ENCODE measurements at places on chromosomes 6 and 20.

- no peak for DNase-seq
Observed at GRCh38 chr20:9401371-9401770, 113.0 kb upstream of the LAMP5 start.

DNA sequence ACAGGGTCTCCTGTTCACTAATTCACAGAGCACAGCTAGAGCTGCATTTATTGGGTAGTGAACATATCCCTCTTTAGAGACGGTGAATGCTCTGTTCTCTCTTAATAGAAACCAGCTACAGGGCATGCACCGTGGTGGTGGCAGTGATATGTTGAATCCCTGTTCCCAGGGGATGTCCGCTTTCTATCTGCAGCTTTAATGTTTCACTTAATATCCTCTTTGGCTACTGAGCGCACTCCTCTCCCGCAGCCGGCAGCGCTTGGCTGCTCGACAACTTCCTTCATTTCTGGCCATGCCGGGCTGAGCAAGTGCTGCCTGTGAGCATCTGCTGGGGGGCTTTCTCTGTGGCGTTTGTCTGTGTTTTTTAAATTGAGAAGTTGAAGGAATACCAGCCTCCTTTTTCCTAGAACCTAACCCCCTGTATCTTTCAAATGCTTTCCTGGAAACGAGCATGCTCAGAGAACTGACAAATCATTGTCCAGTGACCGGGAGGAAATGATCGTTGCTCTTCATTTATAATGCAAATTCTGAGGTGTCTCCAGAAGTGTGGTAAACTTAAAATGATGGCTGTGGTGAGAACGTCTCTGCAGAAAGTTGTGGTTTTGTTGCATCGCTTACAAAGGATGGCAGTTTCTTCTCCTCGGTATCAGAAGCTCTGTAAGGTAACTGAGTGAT, 297.9 kb downstream of the UTRN start:
- no peak for DNase-seq

- no peak for DNase-seq
Observed at GRCh38 chr20:22939181-22939580, 95.9 kb upstream of the SSTR4 start.

DNA sequence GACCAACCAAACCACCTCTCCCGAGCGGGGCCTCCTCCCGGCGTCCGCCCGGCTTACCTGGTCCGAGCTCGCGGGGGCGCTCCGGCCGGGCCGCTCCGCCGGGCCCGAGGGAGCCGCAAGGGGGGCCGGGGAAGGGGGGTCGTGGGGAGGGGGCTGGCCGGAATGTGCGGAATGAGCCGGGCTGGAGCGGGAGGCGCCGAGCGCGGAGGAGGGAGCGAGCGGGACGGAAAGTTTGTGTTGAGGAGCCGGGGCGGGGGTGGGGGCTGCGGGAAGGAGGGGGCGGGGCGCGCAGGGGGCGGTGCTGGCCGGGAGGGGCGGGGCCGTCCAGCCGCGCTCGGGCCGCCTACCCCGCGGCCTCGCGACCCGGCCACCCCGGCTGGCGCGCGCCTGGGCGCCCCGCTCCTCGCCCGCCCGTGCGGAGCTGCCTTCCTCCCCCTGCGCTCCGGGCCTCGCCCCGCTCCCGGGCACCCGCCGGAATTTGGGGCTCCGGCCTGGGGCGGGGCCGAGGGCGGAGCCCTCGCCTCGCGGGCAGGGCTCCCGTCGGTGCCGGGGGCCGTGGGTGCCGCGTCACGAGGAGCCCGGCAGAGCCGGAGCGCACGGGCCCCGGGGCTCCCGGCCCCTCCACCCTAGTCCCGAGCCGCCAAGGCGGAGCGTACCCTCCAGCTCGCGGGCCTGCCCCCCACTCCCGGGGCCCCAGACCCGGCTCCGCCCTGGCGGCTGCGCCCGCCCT, at the start of gene TEAD3:
Gene TEAD3 (minus strand): TSS at position 239 of the 730 bp plus-strand sequence.
- no peak for DNase-seq

GRCh38 chr6:105326833-105327770, 75.8 kb downstream of the PREP start:
- DNase-seq = no peak

DNA sequence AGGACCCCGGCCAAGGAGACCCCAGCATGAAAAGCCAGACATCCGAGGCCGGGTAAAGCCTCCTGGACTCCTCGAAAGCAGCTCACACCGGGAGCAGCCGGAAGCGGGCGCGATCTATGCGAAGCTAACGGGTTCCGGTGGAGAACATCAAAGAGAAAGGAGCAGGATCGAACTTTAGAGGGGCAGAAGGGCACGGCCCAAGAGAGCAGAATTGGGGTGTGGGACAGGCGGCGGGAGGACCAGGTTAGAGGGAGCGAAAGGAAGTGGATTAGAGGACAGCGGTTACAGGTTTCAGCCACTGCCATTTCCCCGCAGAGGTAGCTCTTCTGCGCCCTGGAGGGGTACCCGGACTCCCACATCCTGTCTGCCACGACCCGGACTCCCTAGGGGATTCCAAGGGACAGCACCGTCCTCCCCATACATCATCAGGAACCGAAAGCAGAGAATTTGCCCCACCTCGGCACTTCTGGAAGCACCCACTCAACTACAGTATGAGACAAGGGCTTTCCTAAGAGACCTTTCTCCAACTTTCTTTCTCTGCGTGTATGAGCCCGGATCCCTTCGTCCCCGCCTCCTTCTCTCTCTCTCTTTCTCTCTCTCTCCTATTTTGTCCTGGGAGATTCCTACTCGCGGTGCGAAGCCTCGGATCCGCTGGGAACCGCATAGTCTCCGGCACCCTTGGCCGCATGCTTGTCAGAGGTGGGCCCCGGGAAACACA, 507 bp upstream of the VGLL2 start:
- DNase-seq = peak; percentile 6

DNA sequence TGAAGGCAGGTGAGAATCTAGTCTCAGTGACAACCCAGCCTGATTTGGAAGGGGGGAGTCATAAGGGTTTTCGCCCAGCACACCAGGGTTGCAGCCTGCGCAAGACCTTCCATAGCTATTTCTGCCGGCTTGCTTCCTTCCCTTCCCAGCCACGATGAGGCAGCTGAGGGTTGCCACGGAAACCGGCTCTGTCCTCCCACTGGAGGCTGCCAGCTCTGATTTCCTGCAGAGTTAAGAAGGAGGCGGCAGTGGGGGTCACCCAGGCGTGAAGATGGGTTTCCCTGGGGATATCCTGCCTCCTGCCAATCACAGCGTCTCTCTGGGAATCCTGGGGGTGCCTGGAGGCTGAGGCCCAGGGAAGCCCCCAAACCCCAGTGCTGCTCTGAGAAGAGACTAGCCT, 23.1 kb upstream of the KCNB1 start:
- DNase-seq = no peak

DNA sequence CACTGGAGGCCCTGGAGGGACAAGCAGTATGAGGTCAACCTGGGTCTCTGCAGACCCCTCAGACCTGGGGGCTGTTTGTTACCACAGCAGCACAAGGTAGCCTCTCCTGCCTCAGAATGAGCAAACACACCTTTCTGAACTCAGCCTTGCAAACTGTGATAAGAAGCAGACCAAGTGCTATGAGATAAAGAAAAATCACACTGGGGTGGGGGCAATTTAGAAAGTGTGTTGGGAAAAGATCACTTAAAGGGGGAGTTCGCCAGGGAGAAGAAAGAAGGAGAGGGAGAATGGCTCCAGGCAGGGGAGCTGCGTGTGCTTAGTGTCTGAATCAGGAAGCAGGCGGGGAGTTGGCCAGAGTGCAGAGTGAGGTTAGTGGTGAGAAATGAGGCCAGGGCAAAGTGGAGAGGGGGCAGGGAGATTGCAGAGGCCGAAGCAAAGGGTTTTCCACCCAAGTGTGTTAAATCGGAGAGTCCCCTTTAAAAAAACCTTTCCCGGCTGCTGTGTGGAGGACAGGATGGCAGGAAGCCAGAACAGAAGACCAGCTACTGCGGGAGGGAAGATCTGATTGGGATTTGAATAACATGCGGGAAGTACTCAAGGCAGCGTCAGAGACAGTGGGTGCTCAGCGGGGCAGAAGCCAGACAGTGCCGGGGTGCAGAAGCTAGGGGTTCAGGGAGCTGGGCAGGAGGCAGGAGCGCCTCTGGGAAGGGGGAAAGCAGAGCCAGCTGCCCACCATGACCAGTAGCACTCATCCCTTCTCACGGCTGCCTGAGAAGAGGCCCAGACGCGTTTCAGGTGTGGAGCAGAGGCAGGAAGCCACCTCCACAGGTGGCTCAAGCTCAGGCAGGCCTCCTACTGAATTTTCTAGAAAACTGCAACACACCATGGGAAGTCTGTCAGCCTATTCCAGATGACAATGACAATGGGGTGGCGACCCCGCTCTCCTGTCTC, 9.0 kb downstream of the ADA start:
- DNase-seq = no peak

GRCh38 chr20:44056010-44056698, 130.8 kb downstream of the JPH2 start:
- no peak for DNase-seq

DNA sequence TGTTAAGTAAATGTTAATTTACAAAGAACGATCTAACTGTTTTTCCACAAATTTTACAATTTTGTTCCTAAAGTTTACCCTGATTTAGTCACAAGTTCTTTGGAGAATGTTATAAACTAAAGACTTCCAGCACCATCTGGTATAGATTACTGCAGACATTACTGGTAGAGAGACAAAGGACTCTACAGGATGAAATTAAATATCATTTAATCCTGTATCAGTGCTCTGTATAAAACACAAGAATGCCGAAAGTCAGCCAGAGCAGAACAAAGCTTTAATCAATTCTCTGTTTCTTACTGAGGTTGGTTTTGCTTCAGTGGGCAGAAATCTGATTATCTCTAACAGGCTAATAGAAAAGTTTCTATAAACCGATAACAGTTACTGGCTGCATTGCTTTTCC, 763.6 kb downstream of the TENT5A start:
- DNase-seq = no peak

GRCh38 chr6:89843070-89843469, 13.4 kb downstream of the CASP8AP2 start:
- DNase-seq = no peak

DNA sequence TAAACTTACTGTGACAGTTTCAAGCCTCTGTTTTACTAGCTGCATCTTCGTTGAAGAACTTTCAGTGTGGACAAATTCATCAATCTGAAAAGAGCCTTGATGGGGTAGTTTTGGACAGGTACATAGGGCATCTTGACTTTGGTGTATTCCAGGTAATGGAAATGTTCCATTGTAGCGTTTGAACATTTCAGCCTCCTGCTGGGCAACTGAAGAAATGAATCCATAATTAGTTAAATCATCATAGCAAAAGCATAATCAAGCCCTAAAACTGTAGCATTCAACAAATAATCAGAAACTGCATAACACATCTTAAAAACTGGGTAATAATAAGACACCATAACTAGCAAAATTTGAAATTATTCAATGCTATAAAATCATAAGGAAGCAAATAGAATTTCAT, 86.2 kb downstream of the AHI1 start:
- no peak for DNase-seq

DNA sequence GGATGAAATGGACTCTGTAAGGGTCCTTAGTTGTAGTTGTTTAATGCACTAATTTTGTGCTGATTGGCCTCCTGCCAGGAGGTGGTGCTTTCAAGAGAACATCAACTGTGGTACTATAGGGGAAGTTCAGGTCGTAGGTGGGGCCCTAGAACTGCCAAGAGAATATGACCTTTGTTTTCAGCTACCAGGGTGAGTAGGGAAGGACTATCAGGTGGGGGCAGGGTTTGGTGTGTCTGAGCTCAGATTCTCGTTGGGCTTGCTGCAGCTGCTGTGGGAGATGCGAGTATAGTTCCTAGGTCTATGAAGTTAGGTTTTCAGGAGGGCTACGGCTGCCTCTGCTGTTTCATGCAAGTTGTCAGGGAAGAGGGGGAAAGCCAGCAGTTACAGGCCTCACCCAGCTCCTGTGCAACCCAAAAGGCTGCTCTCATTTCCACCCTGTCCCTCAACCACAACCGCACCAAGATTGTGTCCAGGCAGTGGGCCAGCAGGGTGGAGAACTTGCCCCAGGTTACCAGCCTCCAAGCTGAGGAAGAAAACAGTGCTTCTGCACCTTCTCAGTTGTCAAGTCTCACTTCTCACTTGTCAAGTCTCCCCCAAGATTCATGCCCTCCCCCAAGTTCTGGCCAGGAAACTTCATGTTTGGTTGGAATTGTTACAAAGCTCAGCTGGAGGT, 626.5 kb upstream of the MAP3K7 start:
- DNase-seq = no peak

- DNase-seq = no peak
Observed at GRCh38 chr6:132405143-132405915, 4.1 kb upstream of the MOXD1 start.

- DNase-seq = no peak
Observed at GRCh38 chr6:48597951-48598350, 487.0 kb upstream of the PTCHD4 start.

DNA sequence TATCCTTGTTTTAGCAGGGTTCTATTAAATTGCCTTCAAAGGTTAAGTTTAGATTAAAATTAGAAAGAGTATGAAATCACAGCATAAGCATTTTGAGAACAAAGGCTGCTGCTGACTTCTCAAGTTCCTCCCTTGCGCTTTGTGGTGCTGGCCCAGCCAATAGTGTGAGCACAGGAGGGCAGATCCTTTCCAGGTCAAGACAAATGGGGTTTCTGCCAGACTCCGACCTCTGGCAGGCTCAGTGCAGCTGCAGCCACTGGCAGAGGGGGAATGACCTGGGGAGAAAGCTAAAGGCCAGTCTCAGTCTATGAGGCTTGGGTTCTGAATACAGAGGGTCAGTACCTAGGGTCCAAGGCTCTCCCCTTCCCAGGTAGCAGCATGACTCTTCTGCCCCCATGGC, 27.0 kb downstream of the CLIC5 start:
- no peak for DNase-seq

DNA sequence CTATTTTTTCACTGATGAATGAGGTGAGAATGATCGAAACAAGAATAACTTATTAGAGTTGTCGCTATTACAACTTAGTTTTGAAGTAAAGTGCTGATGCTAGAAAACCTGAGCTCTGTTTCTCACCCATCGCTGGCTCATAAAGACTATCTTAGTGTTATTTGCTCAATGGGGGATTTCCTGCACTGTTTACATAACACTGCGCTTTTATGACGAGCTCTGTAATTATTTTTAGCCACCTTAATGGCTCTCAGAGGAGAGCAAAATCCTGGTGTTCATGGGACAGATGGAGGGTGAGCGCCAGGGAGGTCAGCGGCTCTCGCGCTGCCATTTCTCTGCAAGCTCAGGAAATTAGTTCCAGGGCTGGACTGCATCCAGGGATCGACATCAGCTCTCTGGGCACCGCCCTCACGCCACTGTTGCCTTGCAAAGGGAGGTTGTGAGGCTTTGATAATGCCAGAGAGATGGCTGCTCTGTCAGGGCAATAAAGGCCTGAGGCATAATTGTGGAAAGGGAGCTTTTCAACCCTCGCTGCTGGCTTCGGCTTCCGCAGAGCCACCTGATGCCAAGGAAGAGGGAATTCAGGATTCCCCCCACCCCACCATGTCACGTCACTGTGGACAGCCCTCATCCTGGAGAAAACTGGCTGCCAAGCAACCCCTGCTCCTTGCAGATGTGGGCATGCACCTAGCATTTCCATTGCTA, 72.0 kb downstream of the DACT2 start:
- DNase-seq = no peak
